ENCODE measurements at places on chromosomes 16 and 17. TPM values are rescaled to one million over a fixed set of nuclear protein-coding genes. Genes with fewer than 3 reads are reported as not detected.

The TP53 gene
- total RNA-seq = 28.4 TPM

The MYH1 gene
- not detected for total RNA-seq

The ATAD5 gene
- 1.1 TPM for total RNA-seq

The CASKIN2 gene
- total RNA-seq = 3.5 TPM

The HBM gene
- not detected for total RNA-seq

The LAT gene
- total RNA-seq = 0.28 TPM

The RNF157 gene
- total RNA-seq = under 0.01 TPM

The MFAP4 gene
- 0.38 TPM for total RNA-seq

The NPIPA5 gene
- not detected for total RNA-seq

The SLC52A1 gene
- total RNA-seq = 0.28 TPM

The METRN gene
- total RNA-seq = 54.3 TPM

The CYBC1 gene
- 44.5 TPM for total RNA-seq

The RBL2 gene
- 29.7 TPM for total RNA-seq

The MYL4 gene
- total RNA-seq = 0.77 TPM

The CCDC78 gene
- total RNA-seq = 2.0 TPM

The EVPLL gene
- not detected for total RNA-seq

The QPRT gene
- total RNA-seq = 10.9 TPM

The LRRC46 gene
- 0.19 TPM for total RNA-seq

The SLFN14 gene
- not detected for total RNA-seq

The ALDH3A2 gene
- total RNA-seq = 52.0 TPM

The MT4 gene
- total RNA-seq = not detected

The CNTROB gene
- total RNA-seq = 18.0 TPM

The UBALD1 gene
- 3.5 TPM for total RNA-seq

The PMP22 gene
- 20.5 TPM for total RNA-seq

The ANKS4B gene
- not detected for total RNA-seq

The CTRB1 gene
- total RNA-seq = not detected

The CD300A gene
- total RNA-seq = under 0.01 TPM

The USB1 gene
- 44.1 TPM for total RNA-seq

The PRPSAP2 gene
- total RNA-seq = 51.8 TPM

The CPNE7 gene
- 11.3 TPM for total RNA-seq

The NPW gene
- 0.58 TPM for total RNA-seq

The SALL1 gene
- under 0.01 TPM for total RNA-seq

The KRT12 gene
- total RNA-seq = not detected

The MARVELD3 gene
- total RNA-seq = not detected

The TNP2 gene
- total RNA-seq = not detected

The PNMT gene
- not detected for total RNA-seq

The ST6GALNAC1 gene
- not detected for total RNA-seq

The NPTX1 gene
- total RNA-seq = 5.6 TPM

The CNTNAP1 gene
- 15.0 TPM for total RNA-seq

The OR1A1 gene
- not detected for total RNA-seq

The CX3CL1 gene
- 0.19 TPM for total RNA-seq

The MMP2 gene
- 597 TPM for total RNA-seq

The TEKT5 gene
- total RNA-seq = not detected

The ZG16 gene
- not detected for total RNA-seq

The PDIA2 gene
- not detected for total RNA-seq

The DRC7 gene
- 0.38 TPM for total RNA-seq

The PAGR1 gene
- total RNA-seq = 12.7 TPM

The USP43 gene
- total RNA-seq = not detected

The KRTAP1-5 gene
- total RNA-seq = 1.9 TPM

The PMFBP1 gene
- total RNA-seq = not detected

The SPNS3 gene
- not detected for total RNA-seq

The SPNS2 gene
- total RNA-seq = 1.1 TPM

The CDH16 gene
- total RNA-seq = 0.19 TPM

The GRAP gene
- 0.58 TPM for total RNA-seq

The TERB1 gene
- total RNA-seq = 0.56 TPM

The FAM20A gene
- total RNA-seq = 1.7 TPM

The CDT1 gene
- total RNA-seq = 3.9 TPM

Measured in regular cardiac myocyte (primary cell).